ENCODE measurements at places on chromosomes 11 and 22.

DNA sequence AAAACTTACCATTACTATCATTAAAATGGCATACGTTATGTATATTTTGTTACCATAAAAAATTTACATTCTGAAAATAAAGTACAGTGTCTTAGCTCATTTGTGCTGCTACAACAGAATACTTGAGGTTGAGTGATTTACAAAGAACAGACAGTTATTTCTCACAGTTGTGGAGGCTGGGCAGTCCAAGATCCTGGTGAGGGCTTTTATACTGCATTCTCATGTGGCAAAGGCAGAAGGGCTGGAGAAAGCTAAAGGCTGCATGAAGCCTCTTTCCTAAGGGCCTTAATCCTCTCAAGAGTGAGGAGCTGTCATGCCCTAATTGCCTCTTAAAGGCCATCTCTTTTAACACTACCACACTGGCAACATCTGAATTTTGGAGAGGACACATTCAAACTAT lies 13.3 kb downstream of the GGTLC2 start:
- DNase-seq, result no peak

DNA sequence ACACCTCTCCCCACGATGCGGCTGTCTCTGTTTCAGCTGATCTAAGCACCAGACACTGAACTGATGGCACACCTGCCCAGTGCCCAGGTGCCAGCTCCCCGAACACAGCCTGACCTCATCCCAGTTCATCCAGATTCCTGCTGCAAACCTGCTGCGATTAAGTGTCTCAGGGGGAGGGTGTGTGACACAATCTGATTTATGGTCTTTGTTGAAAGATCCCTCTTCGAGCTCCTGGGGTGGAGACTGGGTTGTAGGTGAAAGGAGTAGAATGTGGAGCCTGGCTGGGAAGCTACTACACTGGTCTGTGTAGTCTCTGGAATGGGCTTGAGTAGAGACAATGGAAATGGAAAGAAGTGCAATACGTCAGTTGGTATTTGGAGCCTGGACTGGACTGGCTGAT lies 390.3 kb downstream of the SHANK2 start:
- DNase-seq, result no peak

- DNase-seq, result no peak
These were observed 31.3 kb downstream of the WNT7B start for GRCh38 chr22:45945621-45946106.

- no peak for DNase-seq
These were observed 25.0 kb downstream of the RTN4R start for GRCh38 chr22:20243176-20243536.

DNA sequence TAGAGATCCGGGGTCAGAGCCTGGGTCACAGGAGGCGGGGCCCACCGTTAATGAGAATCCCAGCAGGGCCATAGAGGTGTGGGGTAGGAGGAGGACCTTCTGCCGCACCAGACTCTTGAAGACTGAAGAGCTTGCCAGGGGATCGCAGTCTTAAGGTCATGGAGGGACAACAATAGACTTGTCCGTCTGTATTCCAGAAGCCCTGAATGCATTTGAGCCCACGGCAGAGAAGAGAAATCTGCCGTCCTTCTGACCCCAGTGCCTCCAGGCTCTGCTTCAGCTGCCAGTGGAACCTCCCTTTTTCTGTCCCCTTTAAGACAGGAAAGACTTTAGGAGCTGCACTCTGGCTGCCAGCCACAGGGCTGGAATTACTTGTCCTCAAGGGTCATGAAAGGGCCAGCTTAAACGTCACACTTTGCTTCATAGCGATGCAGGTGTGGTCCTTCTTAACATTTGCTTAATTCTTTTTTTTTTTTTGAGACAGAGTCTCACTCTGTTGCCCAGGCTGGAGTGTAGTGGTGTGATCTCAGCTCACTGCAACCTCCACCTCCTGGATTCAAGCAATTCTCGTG lies 15.5 kb upstream of the ST3GAL4 start:
- DNase-seq, result no peak

- DNase-seq, result no peak
These were observed 17.9 kb upstream of the BBOX1 start for GRCh38 chr11:27022659-27023251.

GRCh38 chr11:17921659-17922415 lies 91.0 kb downstream of the SERGEF start:
- DNase-seq, result no peak

GRCh38 chr11:2406878-2407410 lies 6.4 kb downstream of the TSSC4 start:
- no peak for DNase-seq

DNA sequence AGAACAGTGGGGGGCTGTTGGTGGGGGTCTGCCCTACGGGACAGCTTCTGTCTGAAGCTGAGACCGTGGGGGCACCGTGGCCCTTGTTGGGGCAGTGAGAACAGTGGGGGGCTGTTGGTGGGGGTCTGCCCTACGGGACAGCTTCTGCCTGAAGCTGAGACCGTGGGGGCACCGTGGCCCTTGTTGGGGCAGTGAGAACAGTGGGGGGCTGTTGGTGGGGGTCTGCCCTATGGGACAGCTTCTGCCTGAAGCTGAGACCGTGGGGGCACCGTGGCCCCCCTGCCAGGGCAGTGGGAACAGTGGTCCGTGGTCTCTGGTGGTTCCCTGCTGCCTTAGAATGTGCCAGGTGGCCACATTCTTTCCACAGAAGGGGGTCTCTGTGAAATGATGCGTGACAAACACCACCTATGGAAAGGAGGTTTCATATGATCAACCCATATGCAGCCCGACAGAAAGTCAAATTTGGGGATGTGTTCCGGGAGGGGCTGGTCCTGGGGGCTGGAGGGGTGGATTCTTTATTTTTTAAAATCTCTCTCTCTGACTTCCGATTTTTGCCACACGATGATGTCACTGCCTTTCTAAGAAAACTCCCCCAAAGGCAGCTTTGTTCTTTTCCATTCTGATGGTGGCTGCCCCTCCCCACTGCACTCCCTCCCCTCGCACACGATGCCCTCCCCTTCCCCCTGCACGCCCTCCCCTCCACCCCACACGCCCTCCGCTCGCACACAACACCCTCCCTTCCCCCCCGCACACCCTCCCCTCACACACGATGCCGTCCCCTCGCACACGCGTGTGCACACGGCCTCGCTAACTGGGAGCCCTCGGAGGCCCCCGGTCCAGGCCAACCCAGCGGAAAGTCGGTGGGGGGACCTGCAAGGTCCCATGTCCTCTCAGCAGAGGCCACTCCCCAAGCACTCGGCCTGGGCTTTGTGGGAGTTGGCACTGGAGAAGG lies 1186.5 kb downstream of the BRD1 start:
- DNase-seq, result no peak

DNA sequence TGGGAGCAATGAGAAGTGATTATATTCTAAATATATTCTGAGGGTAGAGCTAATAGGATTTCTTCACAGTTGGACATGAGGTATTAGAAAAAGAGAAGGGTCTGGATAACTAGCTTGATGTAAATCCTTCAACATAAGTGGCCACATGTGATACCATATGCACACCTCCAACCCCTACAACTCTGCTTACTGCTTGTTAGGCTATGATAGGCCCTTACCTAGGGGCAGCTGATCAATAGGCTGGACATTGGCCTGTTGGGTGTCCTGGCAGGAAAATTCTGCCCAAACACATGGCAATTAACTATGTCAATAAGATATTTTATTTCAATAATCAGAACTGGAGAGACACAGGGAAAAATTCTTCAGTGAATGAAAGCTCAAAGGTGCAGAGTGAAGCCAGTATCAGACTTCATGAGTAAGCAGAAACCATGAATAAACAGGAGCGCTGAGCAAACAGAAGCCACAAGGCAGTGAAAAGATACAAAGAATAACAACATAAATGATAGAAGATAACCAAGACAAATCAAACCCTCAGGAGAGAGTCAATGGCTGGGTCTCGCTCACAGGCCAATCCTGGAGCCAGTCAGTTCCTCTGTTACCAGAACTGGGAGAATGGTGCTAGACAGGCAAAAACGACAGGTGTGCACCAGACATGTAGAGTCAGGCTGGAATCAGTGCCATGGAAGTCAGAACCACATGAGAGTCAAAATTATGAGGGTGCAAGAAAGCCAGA lies 46.3 kb upstream of the PSMA1 start:
- no peak for DNase-seq

GRCh38 chr11:65379698-65380459 lies 2.6 kb downstream of the SLC25A45 start:
- no peak for DNase-seq

All from esophagus squamous epithelium (tissue), 5 donors.